ENCODE measurements at places on chromosomes 16 and 17.

DNA sequence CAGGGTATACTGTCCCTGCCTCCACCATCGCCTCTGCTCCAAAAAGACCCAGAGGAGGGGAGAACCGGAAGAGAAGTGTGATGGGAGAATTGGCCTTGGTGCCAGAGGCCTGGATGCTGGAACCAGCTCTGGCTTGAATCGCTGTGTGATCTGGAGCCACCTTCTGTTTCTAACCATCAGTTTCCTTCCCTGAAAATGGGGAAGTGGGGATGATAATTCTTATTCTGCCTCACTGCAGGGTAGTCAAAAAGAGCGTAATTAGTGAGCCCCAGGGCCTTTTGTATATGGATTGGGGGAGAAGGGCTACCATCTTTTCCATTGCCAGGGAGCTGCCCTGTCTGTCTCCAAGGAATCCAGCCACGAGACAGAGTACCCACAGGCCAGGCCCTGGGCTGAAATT is 52.2 kb downstream of the CCT6B start:
- no peak overlapping the region for H3K27ac ChIP-seq
- H3K4me1 ChIP-seq, result no peaks in the 10 kb centered on the region
- peaks cover 20% of the 10 kb centered on the region for H3K27me3 ChIP-seq
- H3K36me3 ChIP-seq, result no peaks in the 10 kb centered on the region

DNA sequence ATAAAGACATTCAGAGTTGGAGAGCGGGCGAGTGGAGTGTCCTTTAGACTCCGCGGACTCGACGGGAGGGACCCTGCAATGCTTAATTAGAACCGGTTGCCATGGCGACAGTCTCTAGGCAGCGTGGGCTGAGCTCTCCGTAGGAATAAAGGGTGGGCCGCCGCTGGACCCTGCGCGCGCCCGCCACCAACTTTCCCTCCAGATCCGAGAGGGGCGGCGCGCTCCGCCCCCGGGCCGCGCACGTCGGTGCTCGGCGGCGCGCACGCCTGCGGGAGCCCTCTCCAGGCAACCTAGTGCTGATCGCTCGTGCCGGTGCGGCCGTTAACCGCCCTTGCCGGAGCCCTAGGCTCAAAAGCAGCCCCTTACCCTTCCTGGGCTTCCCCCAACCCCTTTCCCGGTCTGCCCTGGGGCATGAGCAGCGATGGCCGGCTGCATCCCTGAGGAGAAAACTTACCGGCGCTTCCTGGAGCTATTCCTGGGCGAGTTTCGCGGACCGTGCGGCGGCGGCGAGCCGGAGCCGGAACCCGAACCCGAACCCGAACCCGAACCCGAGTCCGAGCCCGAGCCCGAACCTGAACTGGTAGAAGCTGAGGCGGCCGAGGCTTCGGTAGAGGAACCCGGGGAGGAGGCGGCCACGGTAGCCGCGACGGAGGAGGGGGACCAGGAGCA is at the start of gene PPM1E:
Gene PPM1E, plus strand, starts transcription at position 278 of the 669 bp plus-strand sequence.
- no peak within 1 kb of the TSS for H3K27ac ChIP-seq
- H3K36me3 ChIP-seq, result no peaks in the 10 kb centered on the region
- peaks cover 76% of the 10 kb centered on the region for H3K27me3 ChIP-seq
- peak; percentile 62 for DNase-seq
- peaks cover 14% of the 10 kb centered on the region for H3K4me1 ChIP-seq

DNA sequence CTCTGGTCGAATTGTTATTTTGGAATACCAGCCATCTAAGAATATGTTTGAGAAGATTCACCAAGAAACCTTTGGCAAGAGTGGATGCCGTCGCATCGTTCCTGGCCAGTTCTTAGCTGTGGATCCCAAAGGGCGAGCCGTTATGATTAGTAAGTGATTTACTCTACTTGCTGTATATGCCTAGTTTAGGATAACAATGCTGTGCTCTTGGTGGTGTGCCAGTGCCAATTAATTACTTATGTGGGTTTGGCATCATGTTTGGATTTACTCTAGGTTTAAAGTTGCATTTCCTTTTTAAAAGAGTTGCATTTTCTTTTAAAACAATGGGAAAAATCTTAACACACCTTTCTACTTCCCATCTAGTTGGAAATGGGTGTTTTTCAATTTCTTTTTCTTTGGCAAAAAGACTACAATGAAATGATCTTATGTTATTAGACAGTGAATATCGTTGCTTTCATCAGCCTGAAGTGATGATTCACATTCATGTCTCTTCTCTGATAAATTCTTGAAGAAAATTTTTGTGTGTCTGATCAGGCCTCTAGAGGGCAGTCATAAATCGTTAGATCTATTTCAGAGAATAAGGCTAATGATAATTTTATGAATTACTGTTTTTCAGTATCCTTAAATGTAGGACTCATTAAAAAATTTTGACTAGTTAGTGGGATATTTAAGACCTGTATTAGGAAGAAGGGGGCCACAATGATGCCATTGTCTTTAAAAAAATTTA is 5.6 kb downstream of the SF3B3 start:
- DNase-seq, result no peak
- H3K4me3 ChIP-seq, result peak overlapping the region; percentile 18
- H3K27me3 ChIP-seq, result no peaks in the 10 kb centered on the region
- H3K27ac ChIP-seq, result peak overlapping the region; percentile 50
- H3K4me1 ChIP-seq, result peaks cover 57% of the 10 kb centered on the region

DNA sequence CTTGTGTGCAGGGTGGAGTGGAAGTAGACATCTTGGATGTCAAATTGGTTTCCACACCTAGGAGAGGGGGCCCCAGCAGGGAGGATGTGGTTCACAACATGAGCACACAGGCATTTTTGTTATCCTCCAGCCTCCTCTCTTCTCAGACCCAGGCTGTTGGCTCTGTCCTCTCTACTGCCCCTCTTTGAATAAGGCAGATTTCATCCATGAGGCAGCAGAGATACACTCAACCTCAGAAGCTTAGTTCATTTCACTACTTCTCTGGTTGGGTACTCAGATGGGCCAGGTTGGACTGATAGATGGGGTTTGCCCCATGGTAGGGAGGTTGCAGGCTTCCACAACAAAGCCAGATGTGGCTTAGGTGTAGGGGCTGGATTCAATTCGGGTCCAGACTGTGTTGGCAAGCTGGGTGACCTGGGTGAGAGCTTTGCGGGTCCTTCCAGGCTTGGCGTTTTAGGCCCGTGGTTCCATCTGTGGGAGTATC is 22.2 kb upstream of the NFATC3 start:
- H3K36me3 ChIP-seq, result peaks cover 44% of the 10 kb centered on the region
- peak overlapping the region; percentile 42 for H3K4me3 ChIP-seq
- peak; percentile 88 for DNase-seq
- H3K27me3 ChIP-seq, result no peaks in the 10 kb centered on the region
- peaks cover 83% of the 10 kb centered on the region for H3K4me1 ChIP-seq
- H3K27ac ChIP-seq, result peak overlapping the region; percentile 96

DNA sequence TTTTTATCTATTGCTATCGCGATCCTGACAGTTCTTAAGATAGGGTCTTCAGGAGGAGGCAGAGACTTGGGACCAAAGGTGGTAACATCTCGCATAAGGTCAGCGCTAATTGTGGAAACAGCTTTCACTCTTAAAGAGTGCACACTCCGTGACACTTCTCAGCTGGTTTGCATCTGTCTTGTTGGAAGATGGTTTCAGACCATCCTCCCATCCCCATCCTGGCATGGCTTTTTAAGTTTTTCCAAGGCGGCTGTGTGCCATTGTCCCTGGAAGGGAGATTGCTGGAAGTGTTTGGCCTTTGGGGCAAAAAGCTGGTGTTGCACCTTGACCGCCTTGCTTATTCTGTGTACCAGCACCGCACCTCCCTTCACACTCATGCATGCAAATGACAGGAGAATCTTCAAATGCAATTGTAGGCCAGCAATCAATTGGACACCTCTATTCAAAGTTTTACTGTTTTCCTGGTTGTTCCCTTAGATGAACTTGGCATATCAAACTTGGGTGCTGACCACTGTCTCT is 1.5 kb downstream of the SOCS7 start:
- H3K27me3 ChIP-seq, result no peaks in the 10 kb centered on the region
- H3K4me3 ChIP-seq, result peak overlapping the region; percentile 71
- H3K36me3 ChIP-seq, result no peaks in the 10 kb centered on the region
- no peak for DNase-seq

GRCh38 chr17:56499799-56500388 is 93.6 kb upstream of the NOG start:
- no peaks in the 10 kb centered on the region for H3K4me1 ChIP-seq
- no peak overlapping the region for H3K27ac ChIP-seq
- no peak overlapping the region for H3K4me3 ChIP-seq
- H3K27me3 ChIP-seq, result peaks cover 17% of the 10 kb centered on the region
- no peaks in the 10 kb centered on the region for H3K36me3 ChIP-seq
- DNase-seq, result no peak

- H3K36me3 ChIP-seq, result no peaks in the 10 kb centered on the region
- peaks cover 26% of the 10 kb centered on the region for H3K4me1 ChIP-seq
- no peak within 1 kb of the TSS for H3K27ac ChIP-seq
- H3K4me3 ChIP-seq, result peak within 1 kb of the TSS; percentile 55
- H3K27me3 ChIP-seq, result peaks cover 18% of the 10 kb centered on the region
These were observed at the start of gene GLIS2 for GRCh38 chr16:4315186-4316107. Gene GLIS2, plus strand, starts transcription at chr16:4316067. Its CDS starts 16,214 bp downstream, at chr16:4332281.

- no peak overlapping the region for H3K4me3 ChIP-seq
- H3K27ac ChIP-seq, result no peak overlapping the region
- DNase-seq, result no peak
- H3K27me3 ChIP-seq, result no peaks in the 10 kb centered on the region
These were observed 7.1 kb downstream of the TFAP4 start for GRCh38 chr16:4265676-4266075.

DNA sequence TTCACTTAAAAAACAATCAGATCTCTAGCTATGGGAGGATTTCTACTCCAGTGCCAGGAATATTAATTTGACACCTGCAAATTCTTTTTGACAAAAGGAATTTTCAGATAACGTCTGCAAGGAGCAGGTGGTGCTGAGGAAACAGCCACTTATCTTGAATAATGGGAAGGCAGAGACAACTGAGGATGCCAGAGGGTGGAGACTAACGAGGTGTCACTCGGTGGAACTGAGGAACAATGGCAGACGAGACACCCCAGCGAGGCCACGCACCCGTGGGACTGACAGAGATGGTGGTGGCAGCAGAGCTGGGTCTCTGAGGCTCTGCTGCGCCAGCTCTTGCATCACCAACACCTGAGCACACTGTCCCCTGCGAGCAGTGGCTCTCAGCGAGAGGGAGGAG is 42.2 kb downstream of the VAC14 start:
- no peaks in the 10 kb centered on the region for H3K27me3 ChIP-seq
- no peaks in the 10 kb centered on the region for H3K4me1 ChIP-seq
- no peak for DNase-seq
- peak overlapping the region; percentile 29 for H3K27ac ChIP-seq
- peaks cover 2% of the 10 kb centered on the region for H3K36me3 ChIP-seq
- no peak overlapping the region for H3K4me3 ChIP-seq

DNA sequence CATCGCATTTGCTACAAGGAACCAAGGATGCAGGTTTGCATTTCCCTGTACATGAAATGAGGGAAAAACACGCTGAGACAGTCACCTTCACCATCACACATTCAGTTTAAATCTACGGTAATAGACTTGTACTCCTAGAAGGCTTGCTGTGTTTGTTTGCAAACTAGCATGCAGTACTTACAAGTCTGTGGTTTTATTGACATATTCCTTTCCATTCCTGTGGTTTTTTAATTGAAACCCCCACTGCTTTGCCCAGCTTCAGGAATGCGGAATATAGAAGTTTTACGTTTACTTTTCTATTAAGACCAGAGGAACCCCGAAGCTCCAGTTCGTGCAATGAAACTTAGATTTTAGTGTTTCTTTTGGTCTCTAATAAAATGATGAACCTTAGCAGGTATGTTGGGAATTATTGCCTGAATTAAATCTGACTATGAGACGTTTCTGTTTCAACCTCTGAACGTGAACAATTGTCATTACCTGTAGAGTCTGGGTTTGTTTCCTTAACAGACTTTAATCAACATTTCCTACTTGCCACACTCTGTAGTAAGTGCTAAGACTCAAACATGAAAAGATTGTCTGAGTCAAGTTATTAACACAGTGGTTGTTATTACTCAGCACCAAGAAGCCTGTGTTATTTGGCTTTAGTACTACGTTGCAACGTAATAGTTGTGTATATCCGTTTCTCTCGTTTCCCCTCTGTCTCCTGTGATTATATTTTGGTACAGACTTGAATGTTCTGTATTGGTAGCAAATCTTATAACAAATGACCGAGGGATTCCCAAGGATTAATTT is 793.3 kb upstream of the GOT2 start:
- no peak for DNase-seq
- H3K27me3 ChIP-seq, result no peaks in the 10 kb centered on the region
- H3K27ac ChIP-seq, result no peak overlapping the region
- no peaks in the 10 kb centered on the region for H3K36me3 ChIP-seq
